ENCODE measurements at places on chromosomes 7 and 10. TPM values are rescaled to one million over a fixed set of nuclear protein-coding genes. Genes with fewer than 3 reads are reported as not detected.

- H3K4me3 ChIP-seq: no peak overlapping the region
- no peaks in the 10 kb centered on the region for H3K27me3 ChIP-seq
Observed at GRCh38 chr10:56880606-56881005, 519.5 kb upstream of the ZWINT start.

DNA sequence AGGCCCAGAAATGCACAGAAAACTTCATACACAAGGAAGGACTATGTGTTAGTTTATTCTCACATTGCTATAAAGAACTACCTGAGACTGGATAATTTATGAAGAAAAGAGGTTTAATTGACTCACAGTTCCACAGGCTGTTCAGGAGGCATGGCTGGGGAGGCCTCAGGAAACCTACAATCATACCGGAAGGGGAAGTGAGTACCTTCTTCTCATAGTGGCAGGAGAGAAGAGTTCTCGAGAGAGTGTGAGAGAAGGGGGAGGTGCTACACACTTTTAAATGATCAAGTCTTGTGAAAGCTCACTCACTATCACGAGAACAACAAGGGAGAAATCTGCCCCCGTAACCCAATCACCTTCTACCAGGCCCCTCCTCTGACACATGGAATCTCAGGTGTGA, 16.8 kb upstream of the RAMP3 start:
- H3K36me3 ChIP-seq: no peaks in the 10 kb centered on the region
- H3K27me3 ChIP-seq: no peaks in the 10 kb centered on the region
- no peak overlapping the region for H3K4me3 ChIP-seq
- H3K27ac ChIP-seq: no peak overlapping the region

DNA sequence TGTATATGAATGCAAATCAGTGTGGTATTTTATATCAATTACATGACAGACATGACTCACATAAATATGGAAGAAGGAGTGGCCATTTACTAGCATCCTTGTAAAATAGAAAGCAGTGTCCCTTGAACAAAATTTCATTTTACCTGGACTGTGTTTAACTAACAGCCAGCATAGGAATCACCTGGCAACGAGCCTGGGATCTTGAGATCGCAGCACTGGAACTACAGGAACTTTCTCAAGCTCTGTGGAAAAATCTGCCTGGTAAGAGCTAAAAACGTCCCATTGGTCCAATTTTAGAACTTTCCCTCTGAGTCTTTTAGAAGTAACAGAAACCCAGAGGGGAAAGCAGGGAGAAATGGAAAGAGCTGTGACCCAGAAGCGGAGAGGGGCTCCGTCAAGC, 68.9 kb upstream of the AMPH start:
- peaks cover 12% of the 10 kb centered on the region for H3K27me3 ChIP-seq
- no peaks in the 10 kb centered on the region for H3K36me3 ChIP-seq
- no peaks in the 10 kb centered on the region for H3K4me1 ChIP-seq
- DNase-seq: no peak

GRCh38 chr7:131773413-131773812, 217.0 kb upstream of the PODXL start:
- peaks cover 7% of the 10 kb centered on the region for H3K4me1 ChIP-seq
- H3K27ac ChIP-seq: no peak overlapping the region
- H3K4me3 ChIP-seq: no peak overlapping the region
- no peaks in the 10 kb centered on the region for H3K27me3 ChIP-seq

GRCh38 chr7:73892003-73892999, 31.3 kb downstream of the TMEM270 start:
- H3K4me1 ChIP-seq: peaks cover 6% of the 10 kb centered on the region
- no peak overlapping the region for H3K27ac ChIP-seq
- DNase-seq: no peak
- H3K36me3 ChIP-seq: no peaks in the 10 kb centered on the region

DNA sequence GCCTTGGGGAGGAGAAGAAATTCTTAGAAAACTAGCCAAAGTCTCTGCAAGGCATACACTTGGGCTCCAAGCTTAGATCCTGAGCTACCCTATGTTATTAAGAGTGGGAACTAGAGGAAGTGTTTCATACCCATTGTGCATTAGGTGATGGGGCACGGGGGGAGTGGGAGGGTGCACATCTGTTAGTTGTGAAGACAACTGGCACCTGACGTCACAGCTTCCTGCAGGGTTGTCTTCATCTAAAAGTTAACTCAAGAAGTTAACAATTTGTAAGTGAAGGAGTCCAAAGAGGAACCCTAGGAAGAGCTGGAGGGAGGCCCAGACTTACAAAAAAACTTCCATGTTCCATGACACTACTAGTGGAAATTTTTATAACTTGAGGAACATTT, 158.1 kb downstream of the ADRA2A start:
- peaks cover 15% of the 10 kb centered on the region for H3K27me3 ChIP-seq
- H3K36me3 ChIP-seq: no peaks in the 10 kb centered on the region
- no peak for DNase-seq
- no peaks in the 10 kb centered on the region for H3K4me1 ChIP-seq

GRCh38 chr10:110506448-110506847, 8.7 kb downstream of the DUSP5 start:
- H3K4me1 ChIP-seq: peaks cover 72% of the 10 kb centered on the region
- H3K4me3 ChIP-seq: no peak overlapping the region
- H3K27ac ChIP-seq: no peak overlapping the region

- no peak for DNase-seq
- H3K36me3 ChIP-seq: no peaks in the 10 kb centered on the region
- H3K4me3 ChIP-seq: no peak overlapping the region
- H3K27ac ChIP-seq: no peak overlapping the region
- H3K4me1 ChIP-seq: no peaks in the 10 kb centered on the region
- no peaks in the 10 kb centered on the region for H3K27me3 ChIP-seq
Observed at GRCh38 chr10:3704565-3705325, 80.3 kb downstream of the KLF6 start.

The SVOPL gene
- not detected for total RNA-seq

The ERVW-1 gene
- total RNA-seq: not detected

- H3K4me3 ChIP-seq: no peak overlapping the region
- no peak overlapping the region for H3K27ac ChIP-seq
- no peak for DNase-seq
- H3K4me1 ChIP-seq: no peaks in the 10 kb centered on the region
Observed at GRCh38 chr10:118031351-118032075, 15.2 kb downstream of the RAB11FIP2 start.

DNA sequence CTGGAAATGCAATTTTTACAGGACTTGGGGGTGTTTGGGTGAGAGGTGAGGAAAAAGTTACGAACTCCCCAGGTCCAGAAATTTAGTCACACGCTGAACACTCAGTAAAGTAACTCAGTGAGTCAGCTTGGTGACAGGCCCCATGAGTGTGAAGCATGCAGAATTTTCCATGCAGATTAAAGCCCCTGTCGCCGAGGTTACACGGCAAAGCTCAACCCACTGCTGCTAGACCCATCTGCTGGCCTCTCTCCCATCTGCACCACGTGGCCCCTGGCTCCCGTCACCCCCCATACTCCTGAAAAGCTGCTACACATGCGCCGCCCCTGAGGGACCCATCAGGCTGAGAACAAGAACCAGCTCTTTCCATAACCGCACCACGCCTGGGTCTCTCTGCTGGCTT, 7.0 kb upstream of the MMP21 start:
- H3K4me1 ChIP-seq: no peaks in the 10 kb centered on the region
- H3K36me3 ChIP-seq: no peaks in the 10 kb centered on the region
- no peak for DNase-seq
- H3K27ac ChIP-seq: no peak overlapping the region
- no peak overlapping the region for H3K4me3 ChIP-seq

The FZD8 gene
- 0.22 TPM for total RNA-seq

The FAM180A gene
- total RNA-seq: 0.59 TPM

All from HCT116 (cell line).